ENCODE measurements at places on chromosomes 13 and 19.

GRCh38 chr19:17302391-17303166 is 646 bp downstream of the ABHD8 start:
- peak; percentile 75 for DNase-seq

GRCh38 chr13:52737965-52738364 is 1.7 kb downstream of the CNMD start:
- DNase-seq, result peak; percentile 26

DNA sequence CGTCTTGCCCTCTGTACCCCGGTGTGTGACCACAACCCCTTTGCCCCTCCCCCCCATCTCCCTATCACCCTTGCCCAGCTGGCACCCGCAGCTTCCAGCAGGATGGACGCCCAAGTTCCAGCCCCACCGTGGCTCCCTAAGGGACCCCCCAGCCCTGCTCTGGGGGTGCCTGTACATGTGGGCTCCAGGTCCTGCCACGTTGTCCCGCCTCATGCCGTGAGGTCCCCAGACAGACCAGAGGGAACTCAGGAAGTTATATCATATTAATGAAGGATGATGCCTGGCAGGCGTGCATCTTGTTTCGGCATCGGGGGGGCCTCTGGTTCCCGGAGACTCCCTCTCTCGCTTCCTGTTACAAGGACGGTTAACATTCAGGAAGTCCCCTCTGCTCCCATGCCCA is 1.6 kb upstream of the PTGIR start:
- DNase-seq, result no peak

GRCh38 chr13:84661718-84662117 is 779.4 kb upstream of the SLITRK1 start:
- no peak for DNase-seq

- no peak for DNase-seq
Observed at GRCh38 chr19:18967358-18968146, 26.5 kb upstream of the HOMER3 start.

DNA sequence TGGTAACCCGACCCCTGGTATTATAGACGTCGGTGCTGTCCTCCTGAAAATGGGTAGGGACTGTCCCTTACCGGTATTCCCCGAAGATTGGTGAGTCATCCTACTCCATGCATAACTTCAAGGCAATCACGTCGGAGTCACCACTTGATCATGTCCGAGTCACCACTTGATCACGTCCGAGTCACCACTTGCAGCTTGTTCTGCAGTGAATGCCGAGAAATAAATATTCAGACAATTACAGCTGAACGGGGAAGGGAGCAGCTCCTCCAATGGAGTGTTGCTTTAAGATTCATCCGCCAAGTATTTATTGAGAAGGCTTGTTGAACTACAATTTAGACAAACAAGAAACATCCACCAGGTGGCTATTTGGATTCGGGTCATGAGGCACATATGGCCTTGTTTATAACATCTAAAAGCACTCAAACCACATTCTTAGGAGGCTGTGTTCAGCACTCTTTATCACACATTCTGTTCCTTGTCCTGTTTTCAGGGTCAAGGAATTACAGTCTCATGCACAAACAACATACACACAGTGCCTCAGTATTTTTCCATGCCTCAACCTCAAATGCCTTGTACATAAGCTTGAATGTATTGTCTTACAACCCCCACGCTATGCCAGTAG is 43.1 kb downstream of the ZNF726 start:
- DNase-seq, result peak; percentile 12

DNA sequence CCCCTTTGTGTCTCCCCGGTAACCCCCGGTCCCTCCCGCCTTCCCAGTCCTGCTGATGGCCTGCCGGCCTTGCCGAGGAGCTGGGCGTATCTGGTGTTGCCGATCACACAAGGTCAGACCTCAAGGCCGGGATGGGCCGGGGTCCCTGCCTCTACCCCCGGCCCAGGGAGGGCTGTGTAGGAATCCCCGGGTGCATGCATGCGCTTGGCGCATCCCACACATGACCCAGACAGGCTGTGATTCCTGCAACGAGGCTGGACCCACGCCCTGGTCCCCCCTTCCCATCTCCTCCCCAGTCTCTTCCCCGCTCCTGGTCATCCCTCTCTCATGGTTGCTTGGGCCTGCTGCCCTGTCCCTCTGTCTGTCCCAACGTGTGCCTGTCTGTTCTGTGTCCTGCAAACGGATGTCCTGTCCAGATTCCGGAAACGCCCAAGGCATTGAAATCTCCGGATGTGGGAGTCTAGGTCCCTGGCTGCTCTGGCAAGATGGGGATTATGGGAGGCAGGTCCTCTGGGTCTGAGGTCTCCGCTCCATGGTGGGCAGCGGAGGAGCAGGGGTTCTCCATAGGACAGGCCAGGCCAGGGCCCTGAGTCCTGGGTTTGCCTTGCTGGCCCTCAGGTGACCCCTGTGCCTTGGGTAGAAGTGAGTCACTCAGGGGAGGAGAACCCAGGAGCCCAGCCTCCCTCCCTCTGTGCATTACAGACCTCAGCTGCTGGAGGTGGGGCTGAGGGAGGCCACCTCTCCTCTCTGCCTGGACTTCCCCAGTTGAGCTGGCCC is 1.6 kb downstream of the PKN1 start:
- no peak for DNase-seq

DNA sequence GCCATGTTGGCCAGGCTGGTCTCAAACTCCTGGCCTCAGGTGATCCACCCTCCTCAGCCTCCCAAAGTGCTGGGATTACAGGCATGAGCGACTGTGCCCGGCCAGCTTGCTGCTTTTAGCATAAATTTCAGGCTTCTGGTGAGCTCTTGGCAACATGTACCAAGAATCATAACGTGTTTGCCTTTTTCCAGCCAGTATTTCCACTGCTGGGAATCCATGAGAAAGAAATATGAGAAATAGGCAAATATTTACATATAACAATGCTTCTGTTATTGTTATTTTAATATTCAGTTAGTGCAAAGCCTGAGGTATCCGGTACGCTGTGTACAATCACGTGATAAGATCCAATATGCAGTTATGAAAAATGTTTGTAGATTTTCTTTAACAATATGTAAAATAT is 29.2 kb upstream of the CERS4 start:
- DNase-seq, result no peak

DNA sequence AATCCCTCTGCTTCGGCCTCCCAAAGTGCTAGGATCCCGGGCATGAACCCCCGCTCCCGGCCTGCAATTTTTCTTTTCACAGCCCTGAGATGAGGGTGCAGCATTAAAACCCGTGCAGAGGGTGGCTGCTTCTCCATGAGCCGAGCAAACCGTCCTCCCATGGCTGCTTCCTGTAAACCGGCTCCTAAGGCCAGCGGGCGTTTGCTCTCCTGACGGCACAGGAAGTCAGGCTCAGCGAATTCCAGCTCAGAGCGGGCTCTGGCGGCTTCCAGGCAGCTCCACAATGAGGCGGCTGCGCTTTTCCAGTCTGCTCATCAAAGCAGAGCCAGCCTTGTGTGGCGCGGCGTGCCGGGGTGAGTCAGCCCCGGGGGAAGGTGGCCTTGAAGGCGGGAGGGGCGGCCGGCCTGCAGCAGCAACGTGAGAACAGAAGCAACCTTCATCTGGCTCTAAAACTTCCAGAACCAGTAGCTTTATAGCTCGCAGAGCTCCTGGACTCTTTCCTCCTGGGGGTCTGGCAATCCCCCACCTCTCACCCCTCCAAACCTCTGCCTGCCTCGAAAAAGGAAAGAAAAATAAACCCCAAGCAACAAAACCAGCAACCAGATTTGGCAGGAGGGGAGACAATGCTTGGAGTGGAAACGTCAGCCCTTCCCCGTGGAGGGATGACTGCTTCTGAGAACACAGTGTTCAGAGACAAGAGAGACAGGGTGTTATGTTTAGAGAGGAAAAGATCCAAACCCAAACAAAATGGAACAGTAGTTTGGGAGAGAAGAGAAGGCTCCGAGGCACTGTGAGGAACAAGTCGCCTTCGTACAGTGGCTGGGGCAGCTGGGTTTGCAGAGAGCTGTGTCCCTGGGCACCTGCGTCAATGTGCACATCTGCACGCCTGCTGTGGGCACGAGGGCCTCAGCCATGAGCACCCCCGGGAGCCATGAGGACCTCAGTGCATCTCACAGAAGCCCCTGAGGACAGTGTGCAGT is 67.8 kb downstream of the GADD45B start:
- DNase-seq, result peak; percentile 51

- DNase-seq, result no peak
Observed at GRCh38 chr13:46295491-46296114, 83.9 kb downstream of the LRRC63 start.

DNA sequence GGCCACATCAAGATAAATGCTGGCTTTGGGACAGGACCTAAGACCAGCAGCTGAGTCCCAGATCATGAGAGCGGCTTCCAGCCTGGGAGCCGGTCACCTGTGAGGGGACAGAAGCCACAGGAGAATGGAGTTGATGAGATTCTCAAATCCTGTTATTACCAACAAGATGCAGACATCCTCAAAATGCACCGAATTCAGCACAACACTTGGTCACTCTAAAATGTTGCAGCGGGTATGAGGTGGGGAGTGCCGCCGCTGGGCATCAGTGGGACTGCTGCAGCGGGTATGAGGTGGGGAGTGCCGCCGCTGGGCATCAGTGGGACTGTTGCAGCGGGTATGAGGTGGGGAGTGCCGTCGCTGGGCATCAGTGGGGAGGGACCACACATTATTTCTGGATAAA is 21.2 kb downstream of the RANBP3 start:
- DNase-seq, result no peak

GRCh38 chr19:48966541-48967345 is 1.6 kb downstream of the FTL start:
- no peak for DNase-seq

- DNase-seq, result no peak
Observed at GRCh38 chr19:32909257-32909656, 39.7 kb upstream of the SLC7A9 start.

- no peak for DNase-seq
Observed at GRCh38 chr13:80989747-80990146, 648.8 kb upstream of the SPRY2 start.

- DNase-seq, result no peak
Observed at GRCh38 chr13:79943346-79944023, 397.4 kb downstream of the SPRY2 start.

DNA sequence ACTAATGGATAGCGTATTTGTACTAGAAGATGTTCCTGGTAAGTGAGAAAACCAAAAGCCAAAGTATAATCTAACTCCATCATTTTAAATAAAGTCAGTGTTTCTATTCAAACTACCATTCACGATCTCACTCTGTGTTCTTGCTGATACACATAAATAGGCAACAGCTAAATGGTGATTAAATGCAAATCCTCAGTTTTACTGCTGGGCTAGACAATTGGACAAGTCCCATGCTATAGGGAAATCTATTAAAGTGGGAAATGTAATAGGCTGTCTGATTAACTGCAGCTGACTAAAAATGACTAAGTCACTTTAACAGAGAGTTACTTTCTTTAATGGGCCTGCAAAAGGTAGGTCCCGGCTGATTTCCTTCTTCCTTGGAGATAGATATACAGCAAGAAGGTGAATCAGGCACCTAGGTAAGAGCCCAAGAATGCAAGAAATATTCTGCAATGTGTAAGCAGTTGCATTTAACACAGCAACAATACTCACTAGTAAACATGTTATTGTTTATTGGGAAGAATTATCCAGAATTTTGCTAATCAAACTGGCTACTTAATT is 298.4 kb downstream of the SLITRK6 start:
- DNase-seq, result no peak

GRCh38 chr13:93355094-93355493 is 128.5 kb downstream of the GPC6 start:
- DNase-seq, result no peak

GRCh38 chr13:89294115-89294867 is 1623.1 kb downstream of the SLITRK5 start:
- no peak for DNase-seq

- DNase-seq, result no peak
Observed at GRCh38 chr19:31532034-31532433, 182.8 kb upstream of the TSHZ3 start.

- DNase-seq, result no peak
Observed at GRCh38 chr19:49110567-49110966, 3.6 kb upstream of the LIN7B start.

GRCh38 chr13:110352735-110353134 is 45.7 kb downstream of the COL4A2 start:
- no peak for DNase-seq

DNA sequence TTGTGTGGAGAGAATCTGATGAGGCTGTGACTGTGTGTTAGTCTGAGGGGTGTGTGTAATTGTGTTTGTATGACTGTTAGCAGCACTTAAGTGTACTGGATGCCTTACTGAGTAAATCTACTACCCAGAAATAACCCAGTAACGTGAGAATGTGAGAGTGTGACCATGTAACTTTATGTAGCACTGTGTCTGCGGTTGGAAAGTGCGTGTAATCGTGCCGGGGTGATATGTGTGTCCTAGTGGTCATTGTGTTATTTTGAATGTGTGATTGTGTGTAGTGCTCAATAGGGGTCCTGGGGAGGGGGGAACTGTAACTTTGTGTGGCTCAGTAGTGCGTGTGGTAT is 550 bp downstream of the ZNF383 start:
- DNase-seq, result peak; percentile 6

DNA sequence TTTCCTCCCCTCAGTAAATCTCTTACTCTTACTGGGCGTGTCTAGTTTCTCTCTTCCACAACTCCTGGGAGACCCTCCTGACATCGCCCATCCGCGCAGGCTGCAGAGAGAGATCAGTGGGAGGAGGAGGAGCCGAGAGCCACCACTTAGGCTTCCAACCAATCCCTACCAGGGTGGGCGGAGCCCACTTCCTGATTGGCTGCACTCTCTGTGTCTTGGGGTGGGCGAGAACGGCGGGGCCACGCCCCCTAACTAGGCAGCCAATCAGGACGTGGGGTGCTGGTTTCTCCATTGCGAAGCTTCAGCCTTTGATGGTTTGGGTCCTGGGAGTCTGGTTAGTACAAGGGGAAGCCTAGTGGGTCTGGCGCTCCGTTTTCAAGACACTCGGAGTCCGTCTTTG is at the start of gene PMIS2:
TSS of gene PMIS2 (plus strand) at position 326 of the 400 bp plus-strand sequence. CDS start 87 bp downstream, outside the sequence.
- DNase-seq, result peak; percentile 81

DNA sequence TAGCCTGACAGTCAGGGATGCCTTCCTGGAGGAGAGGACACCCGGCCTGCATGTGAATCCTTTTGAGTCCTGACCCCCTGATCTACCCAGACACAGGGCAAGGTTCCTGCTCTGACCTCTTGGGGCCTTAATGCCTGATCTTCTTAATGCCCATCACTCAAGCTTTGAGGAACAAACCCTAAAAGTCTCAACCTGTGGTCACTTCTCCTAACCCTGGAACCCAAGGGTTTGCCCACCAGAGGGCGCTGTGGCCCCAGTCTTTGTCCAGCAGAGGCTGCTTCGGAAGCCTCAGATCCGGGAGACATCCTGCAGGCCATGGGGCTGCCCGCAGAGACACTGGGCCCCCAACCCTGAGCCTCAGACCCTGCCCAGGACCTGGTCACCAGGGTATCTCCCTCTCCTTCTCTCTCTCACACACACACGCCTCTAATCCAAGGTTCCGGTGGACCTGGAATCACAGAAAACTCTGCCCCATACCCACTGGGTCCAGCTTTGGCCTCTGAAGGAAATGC is 9.8 kb upstream of the DPF1 start:
- DNase-seq, result peak; percentile 89

- no peak for DNase-seq
Observed at GRCh38 chr19:28075229-28075628, 1137.7 kb downstream of the UQCRFS1 start.

- DNase-seq, result no peak
Observed at GRCh38 chr19:54461613-54462012, 2.0 kb downstream of the LENG9 start.

All from NCI-H82 (cell line).